Activated CD8-positive, alpha-beta memory T cell treated with anti-CD3 and anti-CD28 coated beads, Interleukin-2, amount 50 U/mL, for 4 hours (primary cell): ENCODE measurements at places on chromosomes 1 and 21.

DNA sequence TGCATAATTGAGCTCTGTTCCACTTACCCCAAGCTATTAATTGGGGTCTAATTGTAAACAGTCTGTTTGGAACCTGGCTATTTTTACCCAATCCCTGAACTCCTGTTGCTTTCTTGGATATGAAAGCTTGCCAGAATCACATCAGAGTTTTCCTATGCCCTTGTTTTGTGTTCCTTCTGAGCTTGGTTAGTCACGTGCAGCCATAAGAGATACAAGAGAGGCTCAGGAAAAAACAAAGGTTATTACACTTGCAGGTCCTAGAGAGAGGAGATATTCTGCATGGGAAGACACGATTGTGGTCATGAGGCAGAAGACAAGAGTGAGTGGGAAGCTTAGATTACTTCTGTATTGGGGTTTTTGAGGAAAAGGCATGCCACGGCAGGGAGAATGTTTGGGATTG, 46.0 kb upstream of the RGL1 start:
- DNase-seq = no peak

- DNase-seq = peak; percentile 94
Observed at GRCh38 chr1:203273206-203273868, 32.0 kb upstream of the BTG2 start.

DNA sequence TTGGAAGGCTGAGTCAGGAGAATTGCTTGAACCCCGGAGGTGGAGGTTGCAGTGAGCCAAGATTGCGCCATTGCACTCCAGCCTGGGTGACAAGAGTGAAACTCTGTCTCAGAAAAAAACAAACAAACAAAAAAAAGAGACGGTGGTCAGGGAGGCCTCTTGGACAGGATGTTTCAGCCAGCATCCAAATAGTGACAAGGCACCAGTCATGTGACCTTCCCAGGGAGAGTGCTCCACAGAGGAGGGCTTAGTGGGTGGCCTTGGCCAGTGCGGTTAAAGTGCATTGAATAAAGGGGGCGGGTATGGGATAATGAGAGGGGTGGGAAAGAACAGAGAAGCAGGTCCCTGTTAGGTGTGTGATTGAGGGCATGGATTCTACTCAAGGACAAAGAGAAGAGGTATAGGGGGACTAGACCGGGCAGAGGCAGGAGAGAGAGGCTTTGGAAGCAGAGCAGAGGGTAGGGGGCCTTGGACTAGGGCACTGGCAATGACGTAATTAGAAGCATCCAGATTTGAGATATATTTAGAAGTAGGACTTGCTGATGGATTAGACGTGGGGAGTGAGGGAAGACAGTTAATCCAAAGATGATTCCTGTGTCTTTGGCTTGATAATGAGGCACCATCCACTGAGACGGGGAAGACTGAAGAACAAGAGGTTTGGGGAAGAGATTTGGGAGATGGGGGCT, 12.0 kb upstream of the RYR2 start:
- no peak for DNase-seq

GRCh38 chr1:148161053-148161901, 9.2 kb upstream of the NBPF11 start:
- DNase-seq = no peak

GRCh38 chr1:28199328-28200233, 23.1 kb upstream of the PTAFR start:
- peak; percentile 23 for DNase-seq

- no peak for DNase-seq
Observed at GRCh38 chr1:172959571-172959970, 91.2 kb downstream of the TNFSF18 start.
